HEK293T (cell line): ENCODE measurements at places on chromosomes 12 and 14.

- DNase-seq = no peak
Measured at GRCh38 chr14:102146423-102146822, 6.7 kb downstream of the WDR20 start.

- DNase-seq = no peak
Measured at GRCh38 chr12:31835276-31835882, 106.6 kb upstream of the AMN1 start.

DNA sequence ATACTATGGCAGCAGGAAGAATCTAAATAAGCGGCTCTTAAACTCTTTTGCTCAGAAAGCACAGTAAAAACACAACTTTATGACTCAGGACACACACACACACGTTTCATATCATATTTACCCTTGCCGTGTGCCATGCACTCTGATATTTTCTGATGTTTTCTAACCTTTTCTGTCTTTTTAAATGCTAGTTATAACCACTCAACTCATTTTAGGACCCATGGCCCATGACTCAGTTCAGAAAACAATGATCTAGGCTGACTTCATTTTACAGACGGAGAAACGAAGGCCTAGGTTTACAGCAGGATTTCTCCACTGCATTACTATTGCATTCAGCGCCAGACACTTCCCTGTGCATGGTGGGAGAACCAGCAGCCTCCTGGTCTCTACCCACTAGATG lies 9.1 kb downstream of the VWF start:
- DNase-seq = no peak

DNA sequence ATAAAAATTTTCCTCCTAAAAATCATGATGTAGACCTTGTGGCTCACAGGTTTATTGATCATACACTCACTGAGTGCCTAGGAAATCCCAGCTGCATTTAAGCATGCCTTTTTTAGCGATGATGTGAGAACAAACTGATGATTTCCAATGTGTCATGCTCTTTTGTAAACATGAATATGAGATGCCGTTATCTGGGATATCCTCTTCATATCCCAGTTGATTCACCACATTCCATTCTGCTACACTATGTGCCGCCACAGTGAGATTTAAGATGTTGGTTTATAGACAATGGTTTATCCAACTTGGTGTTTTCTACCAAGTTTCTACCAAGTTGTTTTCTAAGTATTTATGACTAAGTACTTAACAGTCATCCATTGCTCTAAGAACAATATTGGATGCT lies 5.2 kb downstream of the OR4E1 start:
- no peak for DNase-seq

DNA sequence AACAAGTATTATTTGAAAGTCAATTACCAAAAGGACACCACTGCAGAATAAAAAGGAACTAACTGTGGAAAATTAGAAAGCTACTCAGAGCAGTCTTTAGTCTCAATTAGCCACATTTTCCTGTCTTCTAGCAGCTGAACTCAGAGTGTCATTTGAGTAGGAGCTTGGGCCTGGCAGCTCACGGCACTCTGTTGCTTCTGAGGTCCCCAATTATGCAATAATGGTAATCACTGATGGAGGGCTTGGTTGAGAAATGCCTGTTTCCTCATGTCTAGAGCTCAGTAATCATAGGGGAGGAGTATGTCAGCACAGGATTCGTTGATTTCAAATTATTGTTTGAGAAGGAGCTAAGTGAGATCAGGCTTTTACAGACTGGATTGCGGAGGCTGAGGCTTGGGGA lies 108.6 kb downstream of the VRK1 start:
- no peak for DNase-seq

DNA sequence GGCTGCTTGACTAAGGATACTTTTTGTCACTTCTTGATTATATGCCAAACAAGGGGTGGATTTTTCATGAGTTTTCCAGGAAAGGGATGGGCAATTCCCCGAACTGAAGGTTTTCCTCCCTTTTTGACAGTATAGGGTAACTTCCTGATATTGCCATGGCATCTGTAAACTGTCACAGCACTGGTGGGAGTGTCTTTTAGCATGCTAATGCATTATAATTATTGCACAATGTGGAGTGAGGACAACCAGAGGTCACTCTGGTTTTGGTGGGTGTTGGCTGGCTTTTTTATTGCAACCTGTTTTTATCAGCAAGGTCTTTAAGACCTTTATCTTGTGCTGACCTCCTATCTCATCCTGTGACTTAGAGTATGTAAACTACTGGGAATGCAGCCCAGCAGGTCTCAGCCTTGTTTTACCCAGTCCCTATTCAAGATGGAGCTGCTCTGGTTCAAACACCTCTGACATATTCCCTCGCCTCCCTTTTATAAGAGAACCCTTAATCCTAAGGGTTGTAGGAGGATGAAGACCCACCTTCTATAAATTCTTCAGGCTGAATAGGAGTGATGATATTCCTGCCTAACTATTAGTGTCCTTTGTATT lies 471.2 kb downstream of the ATP23 start:
- no peak for DNase-seq
